ENCODE measurements at places on chromosomes 12 and 14.

- no peaks in the 10 kb centered on the region for H3K36me3 ChIP-seq
- DNase-seq, result no peak
- H3K4me1 ChIP-seq, result 0 out of 2 replicates have a peak, but pooled peaks cover 6% of the 10 kb centered on the region
- peaks cover 2% of the 10 kb centered on the region for H3K27me3 ChIP-seq
Measured at GRCh38 chr12:1634590-1635191, 5.7 kb downstream of the WNT5B start.

GRCh38 chr12:15532364-15532977 is 210.2 kb downstream of the PTPRO start:
- no peak overlapping the region for H3K27ac ChIP-seq
- no peaks in the 10 kb centered on the region for H3K27me3 ChIP-seq
- no peaks in the 10 kb centered on the region for H3K4me1 ChIP-seq
- peak; percentile 36 for DNase-seq
- no peaks in the 10 kb centered on the region for H3K36me3 ChIP-seq
- H3K4me3 ChIP-seq, result no peak overlapping the region

DNA sequence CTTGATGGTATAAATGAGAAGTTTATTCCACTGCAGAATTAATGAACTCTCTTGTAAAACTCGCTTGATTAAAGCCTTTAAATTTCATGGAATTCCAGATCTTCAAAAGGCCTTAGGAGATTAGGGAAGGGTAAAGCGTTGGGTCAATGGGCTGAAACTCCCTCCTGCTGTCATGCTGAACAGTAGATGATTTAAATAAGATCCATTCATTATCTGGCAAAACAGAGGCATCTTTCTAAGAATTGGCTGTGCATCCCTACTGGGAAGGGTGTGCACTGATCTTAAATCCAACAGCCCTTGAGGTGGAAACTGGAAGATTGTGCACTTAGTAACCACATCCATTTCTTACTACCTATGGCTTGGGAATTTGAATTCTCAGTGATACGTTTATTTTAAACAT is 56.0 kb downstream of the PLCZ1 start:
- no peaks in the 10 kb centered on the region for H3K36me3 ChIP-seq
- no peak overlapping the region for H3K27ac ChIP-seq
- no peak overlapping the region for H3K4me3 ChIP-seq

DNA sequence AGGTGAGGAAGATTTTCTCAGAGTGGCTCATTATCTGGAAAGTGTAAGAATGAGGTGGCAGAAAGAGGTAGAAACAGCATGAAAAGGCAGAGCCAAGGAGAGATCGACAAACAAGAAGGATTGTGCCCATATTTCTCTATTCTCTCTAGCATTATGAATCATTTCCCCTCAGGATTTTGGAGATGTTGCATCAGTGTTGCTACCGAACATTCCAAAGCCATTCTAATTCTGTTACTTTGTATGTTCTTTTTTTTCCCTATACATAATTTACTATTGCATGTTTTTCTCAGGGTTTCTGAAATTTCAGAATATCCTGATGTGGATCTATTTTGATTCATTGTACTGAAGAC is 61.4 kb downstream of the KICS2 start:
- no peaks in the 10 kb centered on the region for H3K27me3 ChIP-seq
- DNase-seq, result no peak
- H3K4me1 ChIP-seq, result no peaks in the 10 kb centered on the region
- no peaks in the 10 kb centered on the region for H3K36me3 ChIP-seq

GRCh38 chr14:98210045-98210672 is 1061.8 kb downstream of the BCL11B start:
- no peak overlapping the region for H3K4me3 ChIP-seq
- H3K36me3 ChIP-seq, result no peaks in the 10 kb centered on the region
- H3K27ac ChIP-seq, result no peak overlapping the region
- no peak for DNase-seq
- no peaks in the 10 kb centered on the region for H3K27me3 ChIP-seq
- peaks cover 7% of the 10 kb centered on the region for H3K4me1 ChIP-seq

DNA sequence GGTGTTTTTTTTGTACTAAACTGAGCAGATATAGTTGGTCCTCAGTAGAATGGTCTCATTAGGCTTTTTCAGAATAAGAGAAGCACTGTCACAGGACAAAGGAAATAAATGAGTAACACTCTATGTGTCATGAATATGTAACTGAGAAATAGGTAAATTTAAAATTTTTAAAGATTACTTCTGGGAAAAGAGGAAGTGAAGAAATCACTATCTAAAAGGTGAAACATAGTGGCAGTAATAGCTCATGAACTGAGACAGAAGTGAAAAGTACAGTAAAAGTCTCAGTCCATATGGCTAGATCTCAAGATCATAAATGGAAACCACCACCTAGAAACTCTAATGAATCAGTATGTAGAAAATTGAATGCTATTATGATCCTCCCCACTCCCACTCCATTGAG is 89.3 kb upstream of the TTC7B start:
- no peak overlapping the region for H3K4me3 ChIP-seq
- H3K4me1 ChIP-seq, result peaks cover 8% of the 10 kb centered on the region
- no peaks in the 10 kb centered on the region for H3K27me3 ChIP-seq
- no peaks in the 10 kb centered on the region for H3K36me3 ChIP-seq

DNA sequence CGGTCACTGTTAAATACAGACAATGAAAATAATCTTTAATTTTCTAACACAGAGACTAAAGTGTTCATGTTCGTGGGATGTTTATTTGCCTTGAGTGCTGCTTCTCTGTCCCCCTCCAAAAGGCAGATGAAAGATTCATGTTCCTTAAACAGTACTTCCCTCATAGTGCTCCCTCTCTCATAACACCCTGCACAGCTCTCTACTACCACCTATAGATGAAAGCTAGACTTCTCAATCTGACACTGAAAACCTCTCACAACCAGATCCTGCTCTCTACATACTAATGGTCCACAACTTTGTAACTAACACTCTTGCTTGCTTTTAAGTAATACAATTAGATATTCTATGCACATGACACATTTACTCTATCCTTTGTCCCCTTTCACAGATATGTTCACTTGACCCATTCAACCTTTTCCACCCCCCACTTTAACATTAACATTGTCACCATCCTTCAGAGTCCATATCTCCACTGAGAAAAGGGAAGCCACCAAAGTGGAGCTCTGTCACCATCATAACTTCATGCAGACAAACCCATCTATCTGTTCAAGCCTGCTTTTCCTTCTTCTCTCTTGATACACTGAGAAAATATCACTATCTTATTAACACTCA is 266.4 kb upstream of the USP15 start:
- no peaks in the 10 kb centered on the region for H3K27me3 ChIP-seq
- H3K36me3 ChIP-seq, result no peaks in the 10 kb centered on the region
- H3K4me3 ChIP-seq, result no peak overlapping the region
- no peaks in the 10 kb centered on the region for H3K4me1 ChIP-seq
- DNase-seq, result no peak

DNA sequence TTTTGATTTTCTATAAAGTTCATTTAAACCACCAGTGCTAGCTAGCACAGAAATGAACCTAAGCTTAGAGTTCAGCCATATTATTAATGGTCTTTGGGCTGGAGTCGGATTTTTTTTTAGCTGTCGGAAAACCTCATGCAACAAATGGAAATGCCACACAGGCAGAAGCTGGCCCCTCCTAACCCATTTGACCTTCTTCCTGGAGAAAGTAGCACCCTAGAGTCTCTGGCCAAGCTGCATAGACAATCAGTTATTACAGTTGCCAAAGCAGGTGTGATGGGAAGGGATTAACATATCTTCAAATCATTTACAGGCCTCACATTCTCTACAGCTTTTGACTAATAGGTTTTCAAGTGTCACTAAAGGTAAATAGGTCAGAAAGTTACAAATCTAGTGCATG is 49.4 kb downstream of the PTPRQ start:
- no peaks in the 10 kb centered on the region for H3K27me3 ChIP-seq
- H3K4me1 ChIP-seq, result peaks cover 3% of the 10 kb centered on the region

DNA sequence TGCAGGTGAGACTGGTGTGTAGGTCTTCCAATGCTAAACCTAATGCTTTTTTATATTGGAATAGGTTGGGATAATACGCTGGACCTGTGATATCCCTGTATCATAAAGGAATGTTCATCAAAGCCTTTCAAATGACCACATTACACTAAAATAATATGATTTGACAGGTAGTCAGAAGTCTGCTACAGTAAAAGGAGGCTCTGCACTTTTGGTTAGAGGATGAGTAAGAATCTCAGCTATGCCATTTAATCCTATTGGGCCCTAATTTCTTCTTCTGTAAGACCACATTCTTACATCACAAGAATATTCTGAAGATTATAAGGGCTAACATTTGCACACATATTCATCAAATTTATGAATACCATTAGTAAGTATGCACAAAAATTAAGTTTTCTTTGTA is 250.5 kb upstream of the FLRT2 start:
- no peaks in the 10 kb centered on the region for H3K27me3 ChIP-seq
- H3K4me3 ChIP-seq, result no peak overlapping the region
- H3K4me1 ChIP-seq, result no peaks in the 10 kb centered on the region
- H3K27ac ChIP-seq, result no peak overlapping the region

- H3K4me1 ChIP-seq, result no peaks in the 10 kb centered on the region
- no peak for DNase-seq
- no peak overlapping the region for H3K4me3 ChIP-seq
- no peaks in the 10 kb centered on the region for H3K36me3 ChIP-seq
Measured at GRCh38 chr14:55512421-55512820, 67.6 kb upstream of the KTN1 start.

DNA sequence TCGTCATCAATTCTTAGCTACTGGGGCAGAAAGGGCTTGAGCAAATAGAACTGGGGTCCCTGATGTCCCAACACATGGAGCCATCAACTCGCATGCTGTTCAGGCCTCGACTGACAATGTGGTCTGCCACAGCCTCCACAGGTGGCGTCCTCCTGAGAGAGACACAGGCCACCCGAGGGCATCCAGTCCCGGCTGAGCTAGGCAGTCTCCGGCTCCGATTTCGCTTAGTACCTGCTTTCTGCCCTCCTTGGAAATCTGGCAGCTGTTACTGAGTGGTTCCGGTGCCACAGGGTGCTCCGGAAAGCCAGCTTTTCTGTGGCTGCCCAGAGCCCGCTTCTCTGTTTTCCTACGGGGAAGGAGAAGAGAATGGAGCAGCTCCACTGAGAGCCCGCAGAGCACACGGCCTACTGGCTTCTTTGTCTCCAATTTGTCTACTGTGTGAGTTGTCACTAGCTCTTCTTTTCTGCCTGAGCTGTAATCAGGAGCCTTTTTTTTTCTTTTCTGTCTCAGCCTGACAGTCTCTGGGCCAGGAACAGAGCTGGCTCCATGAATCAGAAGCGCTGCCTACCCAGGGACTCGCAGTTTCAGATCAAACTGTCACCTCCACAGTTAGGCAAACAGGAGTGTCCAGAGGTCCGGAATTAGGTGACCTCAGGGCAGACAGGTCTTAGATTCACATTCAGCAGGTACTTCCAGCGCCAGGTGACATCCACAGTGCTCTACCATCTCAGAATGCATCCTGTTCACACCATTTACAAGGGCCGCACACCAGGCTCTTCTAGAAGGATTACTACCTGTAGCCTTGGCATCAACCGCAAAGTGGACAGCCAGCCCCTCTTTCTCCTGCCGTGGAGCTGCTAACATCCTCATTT is 73.3 kb downstream of the MOK start:
- H3K36me3 ChIP-seq, result no peaks in the 10 kb centered on the region
- no peaks in the 10 kb centered on the region for H3K4me1 ChIP-seq
- no peaks in the 10 kb centered on the region for H3K27me3 ChIP-seq
- no peak overlapping the region for H3K27ac ChIP-seq

- no peaks in the 10 kb centered on the region for H3K27me3 ChIP-seq
- H3K4me1 ChIP-seq, result no peaks in the 10 kb centered on the region
- no peak overlapping the region for H3K27ac ChIP-seq
- peak; percentile 21 for DNase-seq
Measured at GRCh38 chr12:26651566-26652188, 181.3 kb downstream of the ITPR2 start.

- H3K36me3 ChIP-seq, result no peaks in the 10 kb centered on the region
- DNase-seq, result no peak
- no peak overlapping the region for H3K27ac ChIP-seq
- H3K4me3 ChIP-seq, result no peak overlapping the region
Measured at GRCh38 chr14:30569216-30569902, 10.4 kb downstream of the G2E3 start.

- peaks cover 3% of the 10 kb centered on the region for H3K4me1 ChIP-seq
- H3K27ac ChIP-seq, result no peak overlapping the region
- H3K4me3 ChIP-seq, result no peak overlapping the region
- H3K36me3 ChIP-seq, result no peaks in the 10 kb centered on the region
- DNase-seq, result peak; percentile 36
Measured at GRCh38 chr12:101671157-101671791, 26.2 kb upstream of the CHPT1 start.

DNA sequence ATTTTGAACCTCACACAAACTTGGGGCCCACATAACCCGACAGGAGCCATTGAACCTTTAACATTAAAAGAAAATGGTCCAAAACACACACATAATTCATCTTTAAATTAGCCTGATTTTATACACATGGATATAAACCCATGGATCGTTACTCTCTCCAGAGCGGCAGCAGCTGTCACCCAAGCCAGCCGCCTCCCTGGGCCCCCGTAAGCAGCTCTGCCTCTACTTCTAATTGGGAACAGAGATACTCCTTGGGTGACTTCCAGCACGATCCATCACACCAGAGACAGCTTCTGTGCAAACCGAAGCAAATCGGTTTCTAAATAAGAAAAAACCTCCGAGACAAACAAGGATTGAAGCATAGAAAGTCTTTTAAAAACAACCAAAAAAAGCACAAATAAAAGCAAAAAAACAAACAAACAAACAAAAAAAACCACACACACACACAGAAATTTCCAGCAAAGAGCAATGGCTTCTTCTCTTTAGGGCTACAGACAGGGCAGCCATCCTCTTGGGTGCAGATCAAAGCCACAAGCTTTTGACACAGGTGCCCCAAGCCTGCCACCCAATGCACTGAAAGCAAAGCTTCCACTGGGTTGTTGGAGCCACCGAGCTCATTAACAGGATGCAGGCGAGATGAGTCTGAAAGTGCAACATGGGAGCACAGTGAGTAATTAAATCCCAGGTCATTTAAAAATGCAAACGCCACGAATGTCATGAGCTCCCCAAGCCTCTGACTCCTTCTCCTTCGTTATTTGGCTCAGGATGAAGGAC is 156.9 kb downstream of the DPF3 start:
- H3K27ac ChIP-seq, result no peak overlapping the region
- no peaks in the 10 kb centered on the region for H3K4me1 ChIP-seq
- no peak for DNase-seq
- no peaks in the 10 kb centered on the region for H3K36me3 ChIP-seq
- H3K27me3 ChIP-seq, result no peaks in the 10 kb centered on the region

DNA sequence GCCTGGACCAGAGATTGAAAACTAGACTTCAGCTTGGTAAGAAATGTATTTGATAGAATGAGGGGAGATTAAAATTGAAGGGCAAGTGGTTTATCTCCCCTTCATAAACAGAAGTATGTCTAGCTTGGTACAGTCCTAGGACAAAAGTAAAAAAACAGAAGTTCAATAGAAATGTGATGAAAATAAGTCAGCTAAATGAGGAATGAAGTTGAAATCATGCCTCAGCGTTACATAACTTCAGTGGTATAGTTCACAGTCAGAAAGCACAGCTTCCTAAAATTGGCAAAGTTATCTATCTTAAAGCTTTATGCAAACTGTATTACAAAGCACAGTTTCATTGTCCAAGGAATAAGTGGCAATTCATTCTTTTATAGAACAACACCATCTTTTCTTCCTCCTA is 90.2 kb upstream of the SYT10 start:
- H3K27me3 ChIP-seq, result no peaks in the 10 kb centered on the region
- H3K4me1 ChIP-seq, result no peaks in the 10 kb centered on the region

GRCh38 chr14:90281261-90281660 is 24.9 kb downstream of the PSMC1 start:
- no peak overlapping the region for H3K27ac ChIP-seq
- no peaks in the 10 kb centered on the region for H3K27me3 ChIP-seq
- H3K4me1 ChIP-seq, result no peaks in the 10 kb centered on the region
